ENCODE measurements at places on chromosomes 16 and 17.

- no peak for DNase-seq
Observed at GRCh38 chr16:87169509-87169995, 147.6 kb downstream of the C16orf95 start.

DNA sequence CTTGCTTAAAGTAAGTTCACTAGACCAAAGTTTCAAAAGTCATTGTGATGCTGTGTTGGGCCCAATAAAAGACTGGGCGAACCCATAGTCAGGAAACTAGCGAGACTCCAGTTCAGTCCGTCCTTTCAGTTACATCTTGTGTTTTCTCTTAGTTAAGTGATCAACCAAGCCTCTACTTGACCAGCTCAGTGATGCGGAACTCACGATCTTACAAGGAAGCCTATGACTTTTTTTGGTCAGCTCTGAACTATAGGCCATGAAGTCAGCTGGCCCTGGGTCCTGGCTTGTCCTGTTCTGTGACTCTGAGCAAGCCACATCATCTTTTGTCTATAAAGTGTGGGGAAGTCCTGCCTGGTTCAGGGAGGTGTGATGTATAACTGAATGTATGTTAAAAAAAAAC, 21.7 kb upstream of the WSCD1 start:
- DNase-seq = no peak

GRCh38 chr17:49552070-49552751, 23.5 kb upstream of the NXPH3 start:
- no peak for DNase-seq

- DNase-seq = no peak
Observed at GRCh38 chr17:51860954-51861561, 297.5 kb downstream of the CA10 start.

DNA sequence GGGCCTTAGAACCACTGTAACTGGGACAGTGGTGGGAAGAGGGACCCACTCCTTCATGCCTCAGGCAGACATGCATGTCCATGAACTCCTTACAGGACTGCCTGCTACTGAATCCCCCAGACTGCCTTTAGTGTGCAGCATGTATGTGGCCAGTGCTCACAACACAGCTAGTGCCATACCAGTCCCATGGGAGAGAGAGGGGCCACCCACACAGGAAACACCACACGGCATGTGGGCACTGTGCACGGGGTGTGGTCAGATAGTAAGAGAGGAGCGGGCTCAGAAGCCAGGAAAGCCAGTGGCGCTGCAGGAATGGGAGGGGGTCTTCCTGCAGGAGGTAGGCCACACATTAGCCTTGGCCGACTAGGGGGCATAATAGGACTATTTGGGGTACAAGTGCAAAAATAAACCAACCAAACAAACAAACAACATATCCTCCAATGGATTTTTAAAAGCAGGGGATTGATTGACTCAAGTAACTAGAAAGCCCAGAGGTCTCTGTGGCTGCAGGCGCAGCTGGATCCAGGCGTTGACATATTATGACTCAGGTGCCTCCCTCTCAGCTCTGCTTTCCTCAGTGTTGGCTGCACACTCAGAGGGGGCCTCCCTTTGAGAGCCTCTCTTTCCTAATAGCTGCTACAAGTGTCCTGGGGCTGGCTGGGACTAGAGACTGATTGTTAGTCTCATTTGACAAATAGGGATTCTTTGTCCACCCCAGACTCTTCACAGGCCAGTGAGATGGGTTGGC, 104.4 kb downstream of the AMFR start:
- DNase-seq = no peak

- DNase-seq = no peak
Observed at GRCh38 chr16:30923554-30924075, at the start of gene FBXL19. Gene FBXL19 (plus strand): TSS chr16:30923572. CDS start chr16:30925755, 2,183 bp downstream.

- DNase-seq = no peak
Observed at GRCh38 chr16:28091656-28092055, 28.1 kb upstream of the GSG1L start.

DNA sequence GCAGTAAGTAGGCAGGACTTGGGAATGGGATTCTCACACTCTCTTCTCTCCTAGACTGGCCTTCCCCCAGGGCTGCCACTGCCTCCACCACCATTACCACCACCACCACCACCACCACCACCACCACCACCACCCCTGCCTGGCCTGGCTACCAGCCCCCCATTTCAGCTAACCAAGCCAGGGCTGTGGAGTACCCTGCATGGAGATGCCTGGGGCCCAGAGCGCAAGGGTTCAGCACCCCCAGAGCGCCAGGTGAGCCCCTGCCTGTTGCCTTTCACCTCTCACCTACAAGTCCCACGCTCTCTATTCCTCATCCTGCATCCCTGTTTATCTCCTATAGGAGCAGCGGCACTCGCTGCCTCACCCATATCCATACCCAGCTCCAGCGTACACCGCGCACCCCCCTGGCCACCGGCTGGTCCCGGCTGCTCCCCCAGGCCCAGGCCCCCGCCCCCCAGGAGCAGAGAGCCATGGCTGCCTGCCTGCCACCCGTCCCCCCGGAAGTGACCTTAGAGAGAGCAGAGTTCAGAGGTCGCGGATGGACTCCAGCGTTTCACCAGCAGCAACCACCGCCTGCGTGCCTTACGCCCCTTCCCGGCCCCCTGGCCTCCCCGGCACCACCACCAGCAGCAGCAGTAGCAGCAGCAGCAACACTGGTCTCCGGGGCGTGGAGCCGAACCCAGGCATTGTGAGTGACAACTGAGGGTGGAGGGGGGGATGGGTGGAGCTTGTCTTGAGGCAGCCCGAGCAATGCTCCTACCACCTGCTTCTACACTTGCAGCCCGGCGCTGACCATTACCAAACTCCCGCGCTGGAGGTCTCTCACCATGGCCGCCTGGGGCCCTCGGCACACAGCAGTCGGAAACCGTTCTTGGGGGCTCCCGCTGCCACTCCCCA, 7.9 kb upstream of the TMEM88 start:
- no peak for DNase-seq

DNA sequence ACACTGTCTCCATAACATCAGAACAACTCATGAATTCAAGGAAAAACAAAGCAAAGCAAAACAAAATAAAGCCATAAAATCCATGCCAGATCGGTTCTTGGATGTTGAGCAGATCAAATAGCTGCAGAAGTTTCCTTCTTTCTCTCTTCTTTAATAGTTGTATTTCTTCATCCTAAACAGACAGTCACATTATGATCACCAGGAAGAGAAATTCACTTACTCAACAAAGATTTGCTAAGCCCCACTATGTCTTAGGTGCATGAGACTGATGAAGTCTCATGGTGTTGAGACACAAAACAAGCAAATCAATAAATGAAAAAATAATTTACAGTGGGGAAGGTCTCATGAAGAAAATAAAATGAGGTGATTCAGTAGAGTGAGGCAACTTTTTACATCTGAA, 72.8 kb downstream of the WIPI1 start:
- no peak for DNase-seq

DNA sequence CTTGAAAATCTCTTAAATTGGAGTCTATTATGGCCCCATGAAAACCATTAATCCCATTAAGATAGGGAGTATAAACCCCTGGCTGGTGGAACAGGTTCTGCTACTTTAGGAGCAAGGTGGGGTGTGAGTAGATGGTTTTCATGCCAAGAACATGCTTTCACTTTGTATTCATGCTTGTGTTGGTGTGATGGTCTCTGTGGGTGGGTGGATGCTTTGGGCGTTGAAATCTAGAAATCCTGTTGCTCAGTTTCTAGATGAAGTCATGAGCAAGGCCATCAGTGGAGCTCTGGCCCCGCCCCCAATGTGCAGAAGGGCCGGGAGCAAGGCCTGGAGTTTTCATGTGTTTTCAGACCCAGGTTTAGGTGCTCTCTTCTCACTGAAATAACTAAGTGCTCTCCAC, 20.1 kb downstream of the PLD6 start:
- DNase-seq = peak; percentile 47

All from stimulated activated CD4-positive, alpha-beta T cell treated with anti-CD3 and anti-CD28 coated beads, TNF-alpha, amount 100 ng/mL, for 1 hour (primary cell).